ENCODE measurements at places on chromosomes 7 and 10.

GRCh38 chr10:16741540-16741939 lies 75.7 kb downstream of the RSU1 start:
- DNase-seq: no peak

DNA sequence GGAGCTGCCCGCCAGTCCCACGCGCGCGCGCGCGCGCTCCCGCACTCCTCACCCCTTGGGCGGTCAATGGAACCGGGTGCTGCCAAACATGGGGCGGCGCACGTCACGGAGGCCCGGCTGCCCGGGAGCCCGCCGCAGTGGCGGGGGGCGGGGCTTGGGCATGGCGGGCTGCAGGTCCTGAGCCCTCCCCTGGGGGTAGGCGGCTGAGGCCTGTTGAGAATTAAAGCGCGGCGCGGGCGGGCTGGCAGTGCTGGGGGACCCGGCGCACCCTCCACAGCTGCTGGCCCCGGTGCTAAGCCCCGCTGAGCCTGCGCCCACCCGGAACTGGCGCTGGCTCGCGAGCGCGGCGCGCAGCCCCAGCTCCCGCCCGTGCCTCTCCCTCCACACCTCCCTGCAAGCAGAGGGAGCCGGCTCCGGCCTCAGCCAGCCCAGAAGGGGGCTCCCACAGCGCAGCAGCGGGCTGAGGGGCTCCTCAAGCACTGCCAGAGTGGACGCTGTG lies 634.2 kb downstream of the ANKRD7 start:
- DNase-seq: no peak

DNA sequence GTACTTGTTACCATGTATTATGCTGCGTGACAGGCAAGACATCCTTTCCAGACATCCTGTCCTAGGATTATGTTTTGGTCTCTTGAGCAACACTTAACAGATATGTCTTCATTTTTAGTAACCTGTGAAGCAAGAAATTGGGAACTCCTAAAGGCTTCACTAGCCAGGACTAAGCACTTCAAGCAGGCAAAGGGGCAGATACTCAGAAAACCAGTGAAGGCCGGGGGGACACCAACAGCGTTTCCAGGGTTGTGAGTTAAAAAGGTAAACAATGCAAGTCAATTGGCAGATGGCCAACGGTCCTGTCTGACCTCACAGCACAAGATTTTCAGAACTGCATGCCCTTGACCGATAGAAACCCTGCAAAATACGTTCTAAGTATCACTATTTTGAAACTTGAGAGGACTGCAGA lies 77.6 kb upstream of the SFMBT2 start:
- DNase-seq: no peak

DNA sequence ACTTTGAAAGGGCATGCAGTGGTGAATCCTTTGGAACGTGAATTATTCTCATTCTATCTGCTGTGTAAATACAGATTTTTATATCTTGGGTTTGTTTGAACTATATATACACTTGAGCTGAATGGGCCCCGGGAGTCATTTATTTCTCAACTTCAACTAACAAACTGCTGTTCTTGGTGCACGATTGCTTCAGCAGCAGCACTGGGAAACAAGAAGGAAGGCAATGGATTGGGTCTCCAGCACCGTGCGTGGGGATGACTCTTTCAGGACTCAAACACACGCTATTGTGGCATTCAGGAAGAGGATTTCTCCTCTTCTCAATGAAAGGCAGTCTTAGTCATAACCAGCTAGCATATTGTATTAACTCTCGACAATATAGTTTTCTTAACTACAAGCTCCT lies 226.0 kb upstream of the NFE2L3 start:
- no peak for DNase-seq

- DNase-seq: no peak
Observed at GRCh38 chr10:109215291-109216075, 707.8 kb downstream of the XPNPEP1 start.

- DNase-seq: no peak
Observed at GRCh38 chr10:110505130-110505770, 7.5 kb downstream of the DUSP5 start.

GRCh38 chr7:45349090-45349489 lies 191.5 kb downstream of the RAMP3 start:
- no peak for DNase-seq

DNA sequence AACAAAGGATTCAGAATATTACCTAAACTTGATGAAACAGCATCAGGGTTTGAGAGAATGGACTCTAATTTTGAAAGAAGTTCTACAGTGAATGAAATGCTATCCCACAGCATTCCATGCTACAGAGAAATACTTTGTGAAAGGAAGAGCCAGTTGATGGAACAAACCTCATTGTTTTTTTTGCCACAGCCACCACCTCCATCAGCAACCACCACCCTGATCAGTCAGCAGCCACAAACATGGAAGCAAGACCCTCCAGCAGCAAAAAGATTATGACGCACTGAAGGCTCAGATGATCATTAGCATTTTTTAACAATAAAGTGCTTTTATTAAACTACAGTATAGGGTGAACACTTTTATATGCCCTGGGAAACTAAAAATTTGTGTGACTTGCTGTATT lies 98.7 kb downstream of the LRRC4 start:
- DNase-seq: no peak

- no peak for DNase-seq
Observed at GRCh38 chr10:125000366-125001312, 58.7 kb downstream of the ZRANB1 start.

DNA sequence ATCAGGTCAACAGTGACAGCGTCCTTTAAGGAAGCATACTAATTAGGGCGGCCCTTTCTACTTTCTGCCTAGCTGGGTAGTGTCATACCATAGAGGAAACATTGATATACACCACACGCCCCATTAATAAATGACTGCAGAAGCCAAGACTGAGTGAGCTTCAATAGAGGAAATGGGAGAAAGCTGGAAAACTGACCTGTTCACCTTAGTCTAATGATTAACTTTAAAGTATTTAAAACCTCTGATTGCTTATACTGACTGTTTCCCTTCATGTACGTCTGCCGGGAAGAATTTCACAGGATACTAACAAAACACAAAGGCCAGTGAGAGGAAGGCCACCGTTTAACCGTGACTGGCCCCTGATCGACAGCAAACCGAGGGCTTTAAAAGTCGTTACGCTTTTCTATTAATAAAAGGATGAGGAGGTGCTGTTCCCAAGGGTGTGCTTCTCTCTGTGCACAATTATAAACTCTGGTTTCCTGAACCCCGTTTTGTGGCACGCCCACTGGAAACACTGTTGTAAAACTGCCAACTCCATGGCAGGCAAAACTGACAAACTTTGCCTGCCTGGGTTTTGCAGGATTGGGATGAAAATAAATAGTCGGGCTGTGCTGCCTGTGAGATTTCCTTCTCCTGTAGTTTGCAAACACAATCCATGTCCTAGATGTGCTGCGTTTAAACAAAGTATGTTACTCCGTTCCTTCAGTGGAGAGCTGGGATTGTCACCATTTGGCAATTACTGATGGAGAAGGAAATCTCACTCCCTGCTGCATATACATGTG lies 137.6 kb downstream of the NRP1 start:
- no peak for DNase-seq

All from activated CD4-positive, alpha-beta T cell treated with anti-CD3 and anti-CD28 coated beads, Interleukin-2, amount 10 ng/mL, durations not matched to agents 24 days and 14 days (primary cell).